PC-9 (cell line): ENCODE measurements at places on chromosomes 4 and X. TPM values are rescaled to one million over a fixed set of nuclear protein-coding genes. Genes with fewer than 3 reads are reported as not detected.

Gene MFAP3L
- total RNA-seq: 6.2 and 6.9 TPM in 2 replicates

Gene ZFP92
- total RNA-seq: not detected in 2 replicates

Gene MAGEA8
- not detected in 2 replicates for total RNA-seq

Gene LEF1
- 2.8 and 3.4 TPM in 2 replicates for total RNA-seq

Gene PALLD
- 139 and 156 TPM in 2 replicates for total RNA-seq

Gene CYTL1
- total RNA-seq: not detected in 2 replicates

Gene SOX3
- total RNA-seq: not detected in 2 replicates

Gene FHDC1
- 16.8 and 17.4 TPM in 2 replicates for total RNA-seq

Gene WAS
- 0.22 TPM in 1 of 2 replicates, not detected in the other for total RNA-seq

Gene ADH1A
- not detected in 2 replicates for total RNA-seq

Gene MTTP
- not detected in 2 replicates for total RNA-seq

Gene OPRPN
- not detected in 2 replicates for total RNA-seq

Gene XAGE1B
- total RNA-seq: not detected in 2 replicates

Gene ABLIM2
- total RNA-seq: 1.6 and 6.2 TPM in 2 replicates

Gene ITM2A
- not detected in 2 replicates for total RNA-seq

Gene RIPPLY1
- total RNA-seq: not detected in 2 replicates

Gene JCHAIN
- total RNA-seq: not detected in 2 replicates

Gene MTCP1
- 30.8 and 49.5 TPM in 2 replicates for total RNA-seq

Gene C4orf50
- not detected in 2 replicates for total RNA-seq

Gene SLC16A2
- total RNA-seq: not detected in 2 replicates

Gene PABPC1L2A
- total RNA-seq: not detected in 2 replicates

Gene SPANXB1
- total RNA-seq: 24.3 and 31.4 TPM in 2 replicates

Gene FGFRL1
- 59.5 and 61.6 TPM in 2 replicates for total RNA-seq

Gene TBL1X
- total RNA-seq: 14.9 and 17.6 TPM in 2 replicates
